ENCODE measurements at places on chromosomes 1 and 21. TPM values are rescaled to one million over a fixed set of nuclear protein-coding genes. Genes with fewer than 3 reads are reported as not detected.

DNA sequence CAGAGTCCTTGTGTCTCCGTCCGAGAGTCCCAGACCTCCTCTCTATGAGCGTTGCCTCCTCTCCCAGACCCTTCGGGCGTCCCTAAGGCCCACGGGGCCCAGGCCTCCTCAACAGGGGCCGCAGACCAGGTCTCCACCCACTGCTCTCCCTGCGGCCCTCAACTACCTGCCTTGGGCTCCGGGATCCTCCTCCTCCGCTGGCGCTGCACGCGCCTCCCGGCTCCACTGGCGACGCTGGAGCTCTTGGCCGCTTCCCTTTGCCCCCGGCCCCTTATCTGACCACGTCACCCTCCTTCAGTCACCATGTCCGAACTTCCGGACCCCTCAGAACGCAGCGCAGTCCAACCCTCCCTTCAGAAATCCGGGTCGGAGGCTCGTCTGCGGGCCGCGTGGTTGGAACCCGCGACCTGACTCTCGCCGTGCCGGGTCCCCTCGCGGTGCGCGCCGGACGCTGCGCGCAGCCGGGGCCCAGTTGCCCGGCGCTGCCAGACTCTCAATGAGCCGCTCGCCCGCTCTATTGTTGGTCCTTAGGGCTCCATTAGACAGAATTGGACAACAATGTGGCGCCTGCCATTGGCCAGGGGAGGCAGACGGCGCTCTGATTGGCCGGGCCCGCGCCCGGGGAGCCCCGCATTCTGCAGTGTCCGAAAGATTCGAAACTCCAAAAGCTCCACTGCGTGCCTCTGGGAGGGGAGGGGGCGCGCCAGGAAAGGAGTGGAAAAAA, at the start of gene DMRTA2:
TSS of gene DMRTA2 (minus strand) at position 498 of the 724 bp plus-strand sequence. CDS start 1,907 bp downstream, outside the sequence.
- no peak for DNase-seq

Gene KCNH1
- total RNA-seq, result not detected

Gene FAM131C
- total RNA-seq, result not detected

- no peak for DNase-seq
Measured at GRCh38 chr1:8378178-8378577, 60.3 kb downstream of the SLC45A1 start.

Gene SLC16A4
- 0.48 TPM for total RNA-seq

All from natural killer cell treated with Interleukin-12 subunit alpha and Interleukin-12 subunit beta and Interleukin-15 and Interleukin-18, amount 100 ng/mL, for 72 hours (primary cell).